Left colon (tissue), 2 donors: ENCODE measurements at places on chromosomes 12 and 14.

DNA sequence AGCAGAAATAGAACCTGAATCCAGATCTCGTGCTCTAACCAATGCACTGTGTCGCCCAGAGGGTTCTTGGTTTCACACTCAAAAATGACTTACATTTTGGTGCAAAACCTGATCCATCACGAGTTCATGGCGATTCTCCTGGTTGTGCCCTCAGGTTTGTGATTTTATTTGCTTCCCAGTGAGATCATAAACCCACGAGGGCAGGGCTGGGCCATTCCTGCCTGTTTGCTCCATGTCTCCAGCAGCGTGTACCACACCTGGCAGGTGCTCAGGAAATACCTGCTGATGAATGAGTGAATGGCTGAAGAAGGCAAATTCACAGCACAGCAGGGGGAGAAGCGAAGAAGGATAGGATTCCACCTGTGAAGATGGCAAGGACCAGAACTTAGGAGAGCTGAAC lies 9.4 kb downstream of the ACACB start:
- no peak for DNase-seq

DNA sequence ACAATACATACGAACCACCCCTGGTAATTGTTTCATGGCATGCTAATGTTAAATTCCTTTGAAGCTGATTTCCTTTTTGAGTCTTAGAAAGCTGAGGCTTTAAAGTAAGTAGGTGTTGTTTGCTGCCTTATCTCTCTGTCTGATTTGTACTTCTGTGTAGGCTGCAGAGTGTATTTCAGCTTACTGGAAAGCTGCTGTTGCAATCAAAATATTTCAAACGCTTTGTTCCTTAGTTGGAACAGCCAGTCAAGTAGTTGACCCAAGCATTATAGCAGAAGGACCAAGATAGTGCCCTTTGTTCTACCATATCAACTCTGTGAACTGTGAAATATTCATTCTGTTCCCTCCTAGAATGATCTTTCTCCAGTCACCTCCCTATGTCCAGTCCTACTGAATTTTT lies 3.1 kb downstream of the PKP2 start:
- DNase-seq, result no peak

DNA sequence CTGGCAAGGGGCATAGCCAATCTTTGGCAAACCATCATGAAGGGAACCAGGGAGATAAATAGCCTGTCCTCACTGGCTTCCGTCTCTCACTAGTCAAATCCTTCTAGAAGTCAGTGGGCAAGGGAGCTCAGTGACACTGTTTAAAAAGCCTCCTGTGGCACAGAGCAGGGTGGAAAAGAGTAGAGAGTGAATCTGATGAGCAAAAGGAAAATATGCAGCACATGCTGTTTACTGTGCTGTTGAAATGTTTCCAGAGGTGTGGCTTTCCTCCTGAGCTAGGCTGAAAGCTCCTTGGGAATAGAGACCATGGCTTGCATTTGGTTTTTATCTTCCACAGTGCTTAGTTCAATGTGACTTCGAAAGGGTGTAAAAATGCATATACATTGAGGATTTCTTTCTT lies 7.7 kb upstream of the DYRK2 start:
- no peak for DNase-seq

DNA sequence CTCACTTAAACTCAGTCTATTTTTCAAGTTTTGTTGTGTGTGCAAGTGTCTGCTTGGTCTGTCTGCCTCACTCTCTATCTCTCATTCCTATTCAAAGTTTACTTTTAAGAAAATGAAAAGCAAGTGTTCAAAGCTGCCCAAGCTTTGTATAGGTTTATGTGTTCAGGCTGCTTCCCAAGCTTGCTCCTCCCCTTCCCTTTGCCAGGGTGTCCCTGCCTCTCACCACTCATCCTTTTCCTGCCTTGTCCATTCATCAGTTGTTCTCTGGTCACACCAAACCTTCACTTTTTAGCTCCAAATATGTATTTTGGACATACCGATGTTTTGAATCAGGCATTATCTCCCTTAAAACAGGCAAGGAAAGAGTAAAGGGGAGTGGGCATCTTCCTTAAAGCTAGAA lies 41.3 kb downstream of the STK38L start:
- no peak for DNase-seq

- DNase-seq, result no peak
Observed at GRCh38 chr12:104172570-104172947, 34.5 kb upstream of the NFYB start.

DNA sequence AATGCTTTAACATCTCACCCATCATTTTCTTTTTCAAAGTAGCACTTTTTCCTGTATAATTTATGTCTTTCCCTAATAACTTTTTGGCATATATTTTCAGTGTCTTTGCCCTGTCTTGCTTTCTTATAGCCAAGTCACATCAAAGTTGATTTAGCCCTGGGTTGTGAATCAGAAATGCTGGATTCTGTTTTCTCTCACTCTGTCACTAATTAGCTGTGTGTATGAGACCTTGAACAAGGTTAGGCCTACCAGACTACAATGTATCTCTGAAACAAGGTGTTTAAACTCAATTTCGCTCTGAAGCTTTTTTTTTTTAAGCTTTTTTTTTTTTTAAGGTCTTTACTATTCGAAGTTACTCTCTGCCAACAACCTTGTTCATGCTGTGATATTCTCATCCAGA lies 25.7 kb downstream of the CNOT2 start:
- DNase-seq, result no peak

DNA sequence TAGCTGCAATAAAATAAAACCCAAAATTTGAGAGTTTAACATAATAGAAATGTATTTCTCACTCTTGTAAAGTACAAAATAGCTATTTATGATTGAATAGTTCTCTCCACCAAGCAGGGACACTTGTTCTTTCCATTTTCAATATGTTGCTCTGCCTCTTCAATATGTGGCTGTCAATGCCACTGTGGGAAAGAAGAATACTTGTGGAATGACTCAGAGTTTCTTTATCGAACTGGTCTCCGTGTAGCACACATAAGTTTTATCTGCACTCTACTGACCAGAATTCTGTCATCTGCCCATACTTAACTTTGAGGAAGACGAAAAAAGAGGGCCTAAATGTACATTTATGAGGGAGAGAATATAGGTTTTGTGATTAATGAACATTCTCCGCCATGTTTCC lies 256.9 kb downstream of the ATXN7L3B start:
- DNase-seq, result no peak

DNA sequence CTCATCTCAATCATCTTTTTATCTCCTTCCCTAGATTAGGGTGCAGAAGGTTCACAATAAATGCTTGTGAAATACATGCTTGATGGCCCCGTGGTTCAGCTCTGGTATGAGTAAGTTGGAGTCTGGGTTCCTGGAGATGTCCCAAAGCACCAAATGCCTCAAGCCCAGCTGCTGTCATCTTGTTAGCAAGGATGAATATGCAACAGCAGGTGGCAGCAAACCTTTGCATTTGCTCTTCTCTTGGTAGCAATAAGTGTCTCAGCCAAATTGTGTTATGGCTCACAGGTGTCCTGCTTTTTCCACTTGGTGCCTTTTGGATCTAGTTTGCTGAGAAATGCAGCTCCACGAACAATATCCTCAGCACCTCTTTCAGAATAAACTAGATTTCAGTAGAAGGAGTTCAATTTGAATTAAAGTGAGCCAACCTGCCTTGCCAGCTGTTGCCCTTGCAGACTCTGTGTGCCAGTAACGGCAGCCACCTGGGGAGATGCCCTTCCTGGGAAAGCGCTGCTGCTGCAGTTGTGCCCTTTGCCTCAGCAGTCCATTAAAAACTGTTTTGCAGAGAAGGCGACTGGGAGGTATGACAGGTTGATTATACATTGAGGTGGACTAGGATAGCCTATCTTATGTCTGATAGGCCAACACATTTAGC lies 417.3 kb downstream of the SNAPC1 start:
- DNase-seq, result peak; percentile 26

- peak; percentile 60 for DNase-seq
Observed at GRCh38 chr12:122893208-122894153, 2.4 kb downstream of the VPS37B start.

- no peak for DNase-seq
Observed at GRCh38 chr14:74920281-74920680, 2.8 kb downstream of the RPS6KL1 start.

DNA sequence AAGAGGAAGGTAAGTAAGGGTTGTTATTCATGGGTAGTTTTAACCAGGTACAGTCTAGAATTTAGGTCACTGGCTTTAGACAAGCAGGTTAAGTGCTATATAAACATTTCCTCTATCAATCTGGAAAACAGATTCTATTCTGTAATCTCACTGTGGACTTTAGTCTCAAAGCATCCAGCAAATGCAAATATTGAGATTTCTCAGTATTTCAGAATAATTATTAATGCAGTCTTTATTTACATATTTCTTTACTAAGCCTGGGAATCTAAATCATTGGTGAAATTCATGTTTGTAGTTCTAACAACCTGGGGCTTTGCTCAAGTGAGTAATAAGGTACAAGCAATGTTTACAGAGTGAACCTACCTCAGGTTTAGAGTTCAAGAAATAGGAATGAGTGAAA lies 61.9 kb downstream of the SLC41A2 start:
- DNase-seq, result no peak

DNA sequence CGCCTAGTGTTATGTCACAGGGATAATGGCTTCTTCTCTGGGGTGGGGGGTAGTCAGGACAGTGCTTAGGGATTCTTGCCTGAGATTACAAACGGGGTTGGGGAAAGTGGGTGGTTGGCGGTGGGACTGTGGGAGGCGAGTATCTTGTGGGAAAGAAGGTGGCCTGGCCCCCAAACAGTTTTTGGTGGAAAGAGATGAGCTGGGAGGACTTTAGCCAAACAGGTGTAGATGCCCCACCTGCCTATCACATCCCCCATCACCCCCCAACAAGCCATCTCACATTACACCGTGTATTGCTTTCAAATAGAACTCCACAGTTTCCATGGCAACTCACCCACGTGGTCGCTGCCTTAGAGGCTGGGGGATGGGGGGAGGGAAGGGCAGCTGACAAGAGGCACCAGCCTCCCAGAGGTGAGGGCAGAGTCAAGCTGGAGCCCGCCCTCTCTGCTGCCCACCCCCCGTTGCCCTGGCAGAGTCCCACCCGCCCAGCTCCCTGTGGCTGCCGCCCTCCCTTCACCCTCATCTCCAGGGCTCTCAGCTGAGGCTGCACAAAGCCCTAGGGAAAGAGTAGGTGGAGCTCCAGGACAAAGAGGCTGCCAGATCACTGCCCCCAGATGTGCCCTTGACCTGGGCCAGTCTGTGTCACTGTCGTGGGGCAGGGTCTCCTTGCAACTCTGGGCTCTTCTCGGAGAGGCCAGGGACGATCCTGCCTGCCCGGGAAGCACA lies 98.3 kb downstream of the LRRC74A start:
- DNase-seq, result no peak
